Cardiac muscle cell (in vitro differentiated cells and primary cell): ENCODE measurements at places on chromosomes 5 and 9. TPM values are rescaled to one million over a fixed set of nuclear protein-coding genes. Genes with fewer than 3 reads are reported as not detected.
A peak's percentile ranks its signal among the peaks of the same experiment; 100 is the strongest.

Gene DND1
- 1.0 and 2.1 TPM in 2 replicates for total RNA-seq

Gene EPB41L4A
- total RNA-seq, result 8.2 and 10.5 TPM in 2 replicates

Gene CBY3
- total RNA-seq, result 0.18 TPM in 1 of 2 replicates, not detected in the other

GRCh38 chr5:117380316-117380715 lies 805.7 kb upstream of the SEMA6A start:
- H3K27me3 ChIP-seq, result no peaks in the 10 kb centered on the region
- no peaks in the 10 kb centered on the region for H3K36me3 ChIP-seq
- no peaks in the 10 kb centered on the region for H3K4me1 ChIP-seq
- no peak overlapping the region for H3K4me3 ChIP-seq
- no peak overlapping the region for H3K27ac ChIP-seq
- DNase-seq, result no peak

DNA sequence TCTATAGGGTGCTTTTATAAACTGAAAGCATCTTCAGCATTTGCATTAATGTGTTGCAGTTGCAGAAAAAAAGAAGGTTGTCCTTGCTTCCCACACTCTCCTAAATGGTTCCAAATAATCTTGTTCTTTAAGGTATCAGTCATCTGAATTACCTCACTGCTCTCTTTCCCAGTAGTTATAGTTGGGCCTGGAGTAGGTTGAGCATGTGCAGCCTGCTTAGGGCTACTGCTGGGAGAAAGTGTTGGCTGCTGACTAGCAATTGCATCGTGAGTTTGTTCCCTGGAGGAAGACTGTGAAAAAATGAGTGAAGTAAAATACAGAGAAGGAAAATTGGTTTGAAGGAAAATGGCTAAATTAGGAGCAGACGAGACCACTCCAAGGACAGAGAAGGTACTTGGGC lies 74.5 kb downstream of the PRR16 start:
- H3K27me3 ChIP-seq, result no peaks in the 10 kb centered on the region
- no peaks in the 10 kb centered on the region for H3K4me1 ChIP-seq
- DNase-seq, result no peak
- H3K4me3 ChIP-seq, result no peak overlapping the region

Gene NAIP
- total RNA-seq, result 3.3 and 5.5 TPM in 2 replicates

GRCh38 chr5:111853748-111854147 lies 96.8 kb upstream of the NREP start:
- peak overlapping the region; percentile 90 for H3K27ac ChIP-seq
- H3K27me3 ChIP-seq, result no peaks in the 10 kb centered on the region
- H3K4me1 ChIP-seq, result peaks cover 30% of the 10 kb centered on the region
- DNase-seq, result no peak

DNA sequence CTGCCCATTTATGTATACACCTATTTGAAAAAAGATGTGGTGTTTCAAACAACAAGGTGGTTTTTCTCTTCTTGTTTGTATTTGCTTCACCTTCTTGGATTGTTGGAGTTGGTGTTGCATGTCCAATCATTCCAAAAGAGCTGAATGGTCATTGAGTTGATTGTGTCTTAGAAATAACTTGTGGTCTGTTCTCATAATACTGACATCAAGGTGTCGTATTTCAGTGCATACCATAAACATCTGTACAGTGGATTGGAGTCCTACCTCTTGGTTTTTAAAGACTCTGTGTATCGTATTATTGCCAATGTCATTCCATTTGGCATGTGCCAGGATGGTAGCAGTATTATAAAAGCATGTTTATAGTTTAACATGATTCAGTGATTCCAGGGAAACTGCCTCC lies 73.2 kb downstream of the TRIO start:
- peaks cover 47% of the 10 kb centered on the region for H3K4me1 ChIP-seq
- H3K4me3 ChIP-seq, result no peak overlapping the region
- no peaks in the 10 kb centered on the region for H3K36me3 ChIP-seq
- H3K27ac ChIP-seq, result no peak overlapping the region

Gene CCL21
- total RNA-seq, result 3.6 and 8.2 TPM in 2 replicates

DNA sequence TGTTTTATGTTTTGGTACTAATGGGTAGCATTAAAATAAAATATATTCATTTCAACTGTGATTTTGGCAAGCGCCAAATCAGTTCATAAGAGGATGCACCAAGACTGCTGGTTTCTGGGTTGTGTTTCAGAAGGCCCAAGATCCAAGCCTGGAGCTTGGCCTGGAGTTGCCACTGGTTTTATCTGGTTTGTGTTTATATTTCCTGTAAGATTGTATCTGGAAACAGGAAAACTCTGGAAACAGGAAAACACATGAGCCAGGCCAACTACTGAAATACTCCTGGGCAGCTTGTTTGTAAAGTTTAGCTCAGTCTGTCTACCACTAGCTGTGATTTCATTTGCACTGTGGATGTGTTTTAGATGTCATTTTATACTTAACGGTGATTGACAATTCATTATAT lies 5.5 kb downstream of the FSTL4 start:
- H3K36me3 ChIP-seq, result no peaks in the 10 kb centered on the region
- peaks cover 72% of the 10 kb centered on the region for H3K27me3 ChIP-seq
- H3K4me3 ChIP-seq, result no peak overlapping the region
- peaks cover 6% of the 10 kb centered on the region for H3K4me1 ChIP-seq
- no peak overlapping the region for H3K27ac ChIP-seq

DNA sequence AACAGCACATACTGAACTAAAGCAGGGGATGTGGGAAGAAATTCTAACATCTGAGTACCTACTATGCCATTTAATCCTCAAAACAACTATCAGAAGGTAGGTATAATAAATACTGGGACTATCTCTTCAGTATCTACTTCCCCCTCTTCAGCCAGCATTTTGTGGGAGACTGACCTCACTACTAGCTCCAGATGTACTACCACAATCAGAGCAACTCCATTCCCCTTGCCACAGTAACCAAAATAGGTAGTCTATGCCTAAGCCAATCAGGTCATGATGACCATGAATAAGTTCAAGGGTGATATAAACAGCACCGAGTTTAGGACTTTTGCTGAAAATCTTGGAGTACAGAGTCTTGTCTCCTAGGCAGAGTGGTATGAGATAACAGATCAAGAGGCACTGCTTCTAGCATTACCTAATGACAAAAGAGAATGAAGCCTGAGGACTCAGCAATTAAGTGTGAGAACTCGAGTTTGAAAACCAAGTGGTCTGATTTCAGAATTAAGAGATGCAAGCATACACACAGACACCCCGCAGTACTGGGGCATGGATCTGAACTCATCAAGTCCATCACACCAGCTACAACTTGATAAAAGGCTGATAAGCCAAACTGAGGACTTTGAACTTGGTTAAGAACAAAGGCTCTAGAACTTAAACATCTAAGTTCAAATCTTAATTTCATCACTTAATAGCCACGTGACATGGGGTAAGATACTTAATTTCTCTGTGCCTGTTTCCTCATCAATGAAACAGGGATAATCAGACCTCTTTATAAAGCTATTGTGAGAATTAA lies 9.7 kb downstream of the FNIP1 start:
- H3K4me1 ChIP-seq, result peaks cover 10% of the 10 kb centered on the region
- no peaks in the 10 kb centered on the region for H3K36me3 ChIP-seq
- no peaks in the 10 kb centered on the region for H3K27me3 ChIP-seq
- peak overlapping the region; percentile 34 for H3K27ac ChIP-seq

DNA sequence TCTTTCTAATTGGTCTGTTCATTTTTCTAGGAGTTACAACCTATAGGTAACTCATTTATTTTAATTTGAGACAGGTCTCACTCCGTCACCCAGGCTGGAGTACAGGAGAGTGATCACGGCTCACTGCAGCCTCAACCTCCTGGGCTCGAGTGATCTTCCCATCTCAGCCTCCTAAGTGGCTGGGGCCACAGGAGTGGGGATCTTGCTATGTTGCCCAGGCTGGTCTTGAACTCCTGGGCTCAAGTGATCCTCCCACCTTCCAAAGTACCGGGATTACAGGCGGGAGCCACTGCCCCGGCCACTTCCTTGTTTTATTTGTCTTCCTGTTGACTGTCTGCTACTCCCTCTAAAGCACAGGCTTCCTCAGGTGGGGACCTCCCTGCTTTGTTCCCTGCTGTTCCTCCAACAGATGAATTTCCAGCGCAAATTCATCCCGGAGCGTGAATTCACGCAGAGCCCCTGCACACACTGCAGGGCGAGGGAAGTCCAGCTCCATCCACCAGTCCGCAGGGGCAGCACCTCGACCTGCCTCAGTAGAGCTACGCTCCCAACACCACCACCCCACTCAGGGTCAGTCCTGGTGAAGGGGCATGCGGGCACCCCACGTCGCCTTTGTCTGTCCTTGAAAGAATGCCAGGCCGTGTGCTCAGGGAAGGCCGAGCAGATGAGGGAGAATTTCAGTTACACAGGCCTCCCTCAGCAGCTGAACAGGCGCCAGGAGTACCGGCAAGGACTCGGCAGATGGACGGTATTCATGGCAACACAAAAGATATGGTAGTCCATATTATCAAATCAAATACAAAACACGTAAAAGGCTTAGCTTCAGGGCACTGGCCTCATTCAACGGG lies 6.3 kb downstream of the QSOX2 start:
- DNase-seq, result no peak
- H3K4me3 ChIP-seq, result no peak overlapping the region
- H3K36me3 ChIP-seq, result no peaks in the 10 kb centered on the region
- peaks cover 13% of the 10 kb centered on the region for H3K4me1 ChIP-seq

GRCh38 chr9:20352591-20352990 lies 269.7 kb downstream of the MLLT3 start:
- peaks cover 44% of the 10 kb centered on the region for H3K4me1 ChIP-seq
- no peak overlapping the region for H3K27ac ChIP-seq
- H3K27me3 ChIP-seq, result no peaks in the 10 kb centered on the region

GRCh38 chr5:38835887-38836286 lies 9.9 kb upstream of the OSMR start:
- H3K4me1 ChIP-seq, result no peaks in the 10 kb centered on the region
- no peak overlapping the region for H3K27ac ChIP-seq
- H3K27me3 ChIP-seq, result no peaks in the 10 kb centered on the region
- no peak overlapping the region for H3K4me3 ChIP-seq
- H3K36me3 ChIP-seq, result no peaks in the 10 kb centered on the region
- DNase-seq, result peak; percentile 89

Gene ARHGEF28
- 0.11 and 0.30 TPM in 2 replicates for total RNA-seq

DNA sequence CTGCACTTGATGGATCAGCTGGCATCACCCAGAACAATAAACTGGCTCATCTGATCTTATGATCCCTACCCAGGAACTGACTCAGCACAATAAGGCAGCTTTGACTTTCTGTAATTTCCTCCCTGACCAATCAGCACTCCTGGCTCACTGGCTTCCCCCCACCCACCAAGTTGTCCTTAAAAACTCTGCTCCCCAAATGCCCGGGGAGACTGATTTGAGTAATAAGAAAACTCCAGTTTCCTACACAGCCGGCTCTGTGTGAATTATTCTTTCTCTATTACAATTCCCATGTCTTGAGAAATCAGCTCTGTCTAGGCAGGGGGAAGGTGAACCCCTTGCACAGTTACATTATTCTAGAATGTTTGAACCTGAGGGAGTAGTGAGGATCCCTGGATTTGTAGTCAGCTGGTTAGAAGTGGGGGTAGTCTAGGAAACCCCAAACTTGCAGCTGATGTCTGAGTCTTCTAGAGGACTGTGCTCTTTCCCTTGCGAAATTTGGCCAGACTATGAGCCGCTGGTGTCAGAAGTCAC lies 111.7 kb upstream of the NEK6 start:
- no peaks in the 10 kb centered on the region for H3K36me3 ChIP-seq
- no peak overlapping the region for H3K4me3 ChIP-seq
- H3K4me1 ChIP-seq, result no peaks in the 10 kb centered on the region
- peaks cover 5% of the 10 kb centered on the region for H3K27me3 ChIP-seq
- no peak for DNase-seq

Gene AQP3
- total RNA-seq, result 6.8 and 6.9 TPM in 2 replicates

DNA sequence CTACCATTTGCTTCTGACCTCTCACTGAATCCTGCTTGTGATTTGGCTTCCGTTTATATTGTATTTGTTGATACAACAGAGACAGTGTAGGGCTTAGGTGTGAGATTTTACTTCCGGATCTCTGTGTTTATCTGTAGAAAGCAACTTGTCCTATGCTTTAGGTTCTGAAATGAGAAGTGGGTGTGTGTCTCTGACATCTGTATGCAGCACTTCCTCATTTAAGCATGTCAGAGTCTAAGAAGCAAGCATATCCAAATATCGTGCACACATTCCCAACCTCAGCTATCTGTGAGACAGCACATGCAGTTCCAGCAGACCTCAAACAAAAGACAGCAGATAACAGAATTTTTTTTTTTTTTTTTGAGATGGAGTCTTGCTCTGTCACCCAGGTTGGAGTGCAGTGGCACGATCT lies 16.3 kb downstream of the KLF9 start:
- no peak overlapping the region for H3K4me3 ChIP-seq
- H3K36me3 ChIP-seq, result no peaks in the 10 kb centered on the region
- H3K27me3 ChIP-seq, result peaks cover 15% of the 10 kb centered on the region
- no peak for DNase-seq

GRCh38 chr5:115461506-115462290 lies 82.9 kb downstream of the FEM1C start:
- no peaks in the 10 kb centered on the region for H3K27me3 ChIP-seq
- H3K36me3 ChIP-seq, result no peaks in the 10 kb centered on the region
- no peak overlapping the region for H3K4me3 ChIP-seq
- DNase-seq, result no peak

- no peak overlapping the region for H3K4me3 ChIP-seq
- H3K4me1 ChIP-seq, result peaks cover 13% of the 10 kb centered on the region
- no peak for DNase-seq
- no peaks in the 10 kb centered on the region for H3K36me3 ChIP-seq
- no peaks in the 10 kb centered on the region for H3K27me3 ChIP-seq
Observed at GRCh38 chr5:56412601-56413379, 179.7 kb upstream of the ANKRD55 start.

GRCh38 chr5:139388198-139388821 lies 1.4 kb downstream of the MZB1 start:
- peaks cover 12% of the 10 kb centered on the region for H3K4me1 ChIP-seq
- no peak overlapping the region for H3K4me3 ChIP-seq
- H3K36me3 ChIP-seq, result no peaks in the 10 kb centered on the region
- peak; percentile 58 for DNase-seq
- peak overlapping the region; percentile 77 for H3K27ac ChIP-seq

Gene TRPM3
- 0.24 and 0.60 TPM in 2 replicates for total RNA-seq

Gene OR1J4
- not detected in 2 replicates for total RNA-seq

GRCh38 chr5:143374496-143375217 lies 28.8 kb downstream of the NR3C1 start:
- H3K36me3 ChIP-seq, result no peaks in the 10 kb centered on the region
- DNase-seq, result no peak
- H3K4me3 ChIP-seq, result no peak overlapping the region
- H3K27ac ChIP-seq, result no peak overlapping the region
- no peaks in the 10 kb centered on the region for H3K4me1 ChIP-seq

Gene GM2A
- total RNA-seq, result 53.7 and 56.3 TPM in 2 replicates

GRCh38 chr5:177233802-177234201 lies 69.7 kb downstream of the RAB24 start:
- peak overlapping the region; percentile 53 for H3K27ac ChIP-seq
- peaks cover 10% of the 10 kb centered on the region for H3K4me1 ChIP-seq
- no peak overlapping the region for H3K4me3 ChIP-seq
- peaks cover 24% of the 10 kb centered on the region for H3K36me3 ChIP-seq
- no peak for DNase-seq
- no peaks in the 10 kb centered on the region for H3K27me3 ChIP-seq

GRCh38 chr5:91072881-91073280 lies 310.2 kb downstream of the ARRDC3 start:
- no peaks in the 10 kb centered on the region for H3K4me1 ChIP-seq
- no peaks in the 10 kb centered on the region for H3K36me3 ChIP-seq
- peak; percentile 27 for DNase-seq
- H3K27ac ChIP-seq, result no peak overlapping the region
- H3K4me3 ChIP-seq, result no peak overlapping the region
- H3K27me3 ChIP-seq, result no peaks in the 10 kb centered on the region

Gene IL9
- not detected in 2 replicates for total RNA-seq
